ENCODE measurements at places on chromosomes 7 and 10.
A peak's percentile ranks its signal among the peaks of the same experiment; 100 is the strongest.

GRCh38 chr7:44216019-44216418 is 15.2 kb downstream of the YKT6 start:
- peak; percentile 55 for DNase-seq

- DNase-seq: no peak
Measured at GRCh38 chr7:122532406-122533269, 166.3 kb downstream of the RNF133 start.

DNA sequence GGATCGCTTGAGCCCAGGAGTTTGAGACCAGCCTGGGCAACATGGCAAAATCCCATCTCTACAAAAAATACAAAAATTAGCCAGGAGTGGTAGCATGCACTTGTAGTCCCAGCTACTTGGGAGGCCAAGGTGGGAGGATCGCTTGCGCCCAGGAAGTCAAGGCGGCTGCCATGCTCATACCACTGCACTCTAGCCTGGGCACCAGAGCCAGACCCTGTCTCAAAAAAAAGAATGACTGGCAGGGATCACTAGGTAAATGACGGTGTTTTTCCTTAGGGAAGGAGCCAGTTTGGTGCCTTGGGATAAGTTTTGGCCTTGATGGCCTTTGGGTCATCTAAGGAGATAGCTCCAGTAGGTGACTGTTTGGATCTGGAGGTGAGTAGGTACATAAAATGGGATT is 8.9 kb downstream of the TMEM248 start:
- DNase-seq: no peak

DNA sequence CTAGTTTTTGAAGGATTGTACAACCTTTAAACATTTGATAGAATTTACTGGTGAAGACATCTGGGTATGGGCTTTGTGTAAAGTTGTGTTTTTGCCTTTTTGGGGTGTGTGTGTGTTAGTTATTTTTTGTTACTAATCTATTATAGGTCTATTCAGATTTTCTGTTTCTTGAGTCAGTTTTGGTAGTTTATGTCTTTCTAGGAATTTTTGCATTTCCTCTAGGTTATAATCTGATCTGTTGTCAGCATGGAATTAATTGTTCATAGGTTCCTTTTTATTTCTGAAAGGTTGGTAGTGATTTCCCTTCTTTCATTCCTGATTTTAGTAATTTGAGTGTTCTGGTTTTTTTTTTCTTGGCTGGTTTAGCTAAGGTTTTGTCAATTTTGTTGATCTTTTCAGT is 17.7 kb downstream of the SEPTIN7 start:
- DNase-seq: no peak

DNA sequence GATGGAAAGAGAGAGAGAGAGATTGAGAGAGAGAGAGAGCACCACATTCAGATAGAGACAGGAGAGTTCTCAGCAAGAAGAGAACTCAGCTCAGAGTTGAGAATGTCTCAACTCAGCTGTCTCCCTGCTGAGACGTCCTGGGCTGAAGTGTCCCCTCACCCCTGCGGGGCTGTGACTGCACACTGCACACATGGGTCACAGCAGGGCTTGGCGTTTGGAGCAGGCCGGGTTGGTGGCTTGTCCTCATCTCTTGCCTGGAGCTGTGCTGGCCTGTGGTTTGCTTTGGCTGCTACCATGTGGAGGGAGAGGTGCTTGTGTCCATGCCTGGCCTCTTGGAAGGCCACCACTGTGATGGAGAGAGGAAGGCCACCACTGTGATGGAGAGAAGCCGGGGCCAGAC is 167.9 kb downstream of the RNF216 start:
- no peak for DNase-seq

- peak; percentile 90 for DNase-seq
Measured at GRCh38 chr10:13707156-13707881, 120.6 kb downstream of the PRPF18 start.

DNA sequence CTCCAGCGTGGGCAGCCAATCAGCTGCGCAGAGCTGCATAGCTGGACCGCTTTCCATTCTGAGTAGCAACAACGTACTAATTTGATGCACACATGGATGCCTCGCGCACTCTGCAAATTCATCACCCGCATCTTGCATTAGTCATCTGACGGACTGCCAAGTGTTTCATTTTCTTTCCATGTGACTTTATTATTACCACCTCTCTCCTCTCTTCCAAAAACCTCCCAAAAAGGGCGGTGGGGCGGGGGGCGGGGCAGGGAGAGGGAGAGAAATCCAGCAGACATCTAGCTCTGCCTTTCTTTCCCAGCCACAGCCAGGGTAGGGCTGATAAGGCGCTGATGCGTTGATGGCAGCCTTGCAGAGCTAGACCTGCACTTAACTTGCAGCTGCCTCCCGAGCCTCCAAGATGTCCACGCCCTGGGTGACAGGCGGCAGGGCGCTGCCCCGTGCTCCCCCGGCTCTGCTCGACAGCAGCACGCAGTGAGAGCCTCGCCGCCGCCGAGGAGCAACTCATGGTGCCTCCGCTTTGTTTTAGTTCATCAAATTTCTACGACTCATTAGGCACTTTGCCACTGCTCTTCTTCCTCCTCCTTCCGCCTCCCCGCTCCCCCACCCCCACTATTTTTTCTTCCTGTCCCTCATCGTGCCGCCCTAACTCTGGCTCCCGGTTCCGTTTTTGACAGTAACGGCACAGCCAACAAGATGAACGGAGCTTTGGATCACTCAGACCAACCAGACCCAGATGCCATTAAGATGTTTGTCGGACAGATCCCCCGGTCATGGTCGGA is 147.3 kb downstream of the CELF2 start:
- DNase-seq: peak; percentile 82

DNA sequence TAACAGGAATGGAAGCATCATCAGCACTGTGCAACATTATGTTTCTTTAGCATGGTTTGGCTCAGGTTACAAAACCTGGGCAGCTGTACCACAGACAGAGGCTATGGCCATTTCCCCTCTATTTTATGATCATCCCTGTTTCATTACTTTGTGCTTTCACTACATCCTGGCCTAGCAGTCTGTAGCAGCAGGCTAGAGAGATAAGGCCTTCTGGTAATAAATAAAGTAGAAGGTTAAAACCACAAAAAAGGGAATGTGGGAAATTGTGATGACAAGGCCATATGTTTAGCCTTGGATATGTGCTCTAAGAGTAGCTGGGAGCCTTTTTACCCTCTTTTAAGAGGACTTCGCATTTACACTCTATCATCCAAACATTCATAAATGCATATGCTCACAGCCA is 266.2 kb upstream of the PHF14 start:
- DNase-seq: no peak

DNA sequence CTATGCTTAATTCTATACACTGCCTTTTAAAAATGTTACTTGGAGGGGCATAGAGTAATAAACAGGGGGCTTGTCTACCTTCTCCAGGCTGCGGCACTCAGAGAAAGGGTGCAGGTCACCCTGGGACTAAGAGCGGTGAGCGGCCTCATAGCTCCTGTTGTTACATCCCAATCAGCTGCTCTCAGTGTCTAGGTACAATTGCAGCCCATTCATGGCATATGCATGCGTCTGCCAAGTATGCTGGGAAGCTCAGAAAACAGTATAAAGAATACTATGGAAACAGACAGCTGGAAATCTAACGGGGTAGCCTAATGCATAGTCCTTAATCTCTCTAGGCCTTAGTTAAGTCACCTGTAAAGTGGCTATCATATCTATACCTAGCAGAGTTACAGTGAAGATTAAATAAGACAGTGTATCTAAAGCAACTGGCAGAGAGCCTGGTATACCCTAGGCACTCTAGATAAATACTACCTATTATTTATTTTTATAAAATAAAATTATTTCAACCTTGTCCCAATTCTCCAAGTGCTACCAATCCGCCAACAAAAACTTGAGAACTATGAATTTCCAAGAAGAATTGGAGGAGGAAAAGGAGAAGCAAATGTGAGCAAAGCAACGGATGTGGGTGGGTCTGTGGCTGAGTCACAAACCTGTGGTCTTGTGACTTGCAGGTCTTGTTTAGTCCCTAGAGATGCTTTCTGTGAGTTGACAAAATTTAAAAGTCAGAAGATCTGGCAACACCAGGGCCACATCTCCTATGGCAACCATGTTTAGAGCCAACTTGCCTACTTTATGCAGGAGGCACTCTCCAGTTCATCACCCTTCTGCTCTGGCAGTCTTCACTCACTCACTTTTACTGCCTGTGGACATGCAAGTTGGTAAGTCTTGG is 183.0 kb downstream of the RAPGEF5 start:
- DNase-seq: no peak

All from sciatic nerve (tissue), 2 donors.